ENCODE measurements at places on chromosomes 3 and 15. TPM values are rescaled to one million over a fixed set of nuclear protein-coding genes. Genes with fewer than 3 reads are reported as not detected.
A peak's percentile ranks its signal among the peaks of the same experiment; 100 is the strongest.

RTP1 gene
- 0.27 TPM for total RNA-seq

STRIT1 gene
- not detected for total RNA-seq

CRTAP gene
- total RNA-seq: 23.8 TPM

GRCh38 chr3:175695251-175695650, 836.1 kb downstream of the NAALADL2 start:
- DNase-seq: no peak

GRCh38 chr15:63296195-63296594, 18.8 kb downstream of the APH1B start:
- peak; percentile 22 for DNase-seq

DNA sequence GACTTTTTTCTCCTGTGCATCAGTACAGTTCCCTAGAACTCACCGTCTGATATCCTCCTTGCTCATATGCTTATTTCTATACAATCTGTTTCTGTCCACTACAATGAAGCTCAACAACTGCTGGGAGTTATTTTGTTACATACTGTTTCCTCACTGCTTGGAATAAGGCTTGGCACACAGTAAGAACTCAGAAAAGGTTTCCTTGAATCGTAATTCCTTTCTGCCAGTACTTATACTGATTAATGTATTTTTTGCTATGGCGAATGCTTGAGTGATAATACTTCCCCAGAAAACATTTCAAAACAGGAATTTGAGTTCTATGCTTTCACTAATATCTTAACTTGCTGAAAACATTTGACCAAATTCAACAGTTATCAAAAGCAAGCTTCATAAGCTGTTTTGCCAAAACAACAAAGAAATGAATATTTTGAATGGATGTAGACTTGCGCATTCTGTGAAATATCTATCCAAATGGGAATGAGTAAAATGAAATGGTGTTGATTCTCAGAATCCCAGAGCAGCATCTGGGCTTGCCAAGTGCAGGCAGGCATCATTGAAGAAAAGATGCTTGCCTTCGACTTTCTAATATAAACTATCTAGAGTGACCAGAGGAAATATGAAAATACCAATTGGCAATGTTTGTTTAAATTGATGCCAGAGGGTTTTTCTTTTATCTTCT, 286.3 kb downstream of the RAP2B start:
- no peak for DNase-seq

GRCh38 chr15:27481768-27482167, 510.8 kb downstream of the GABRG3 start:
- no peak for DNase-seq

DNA sequence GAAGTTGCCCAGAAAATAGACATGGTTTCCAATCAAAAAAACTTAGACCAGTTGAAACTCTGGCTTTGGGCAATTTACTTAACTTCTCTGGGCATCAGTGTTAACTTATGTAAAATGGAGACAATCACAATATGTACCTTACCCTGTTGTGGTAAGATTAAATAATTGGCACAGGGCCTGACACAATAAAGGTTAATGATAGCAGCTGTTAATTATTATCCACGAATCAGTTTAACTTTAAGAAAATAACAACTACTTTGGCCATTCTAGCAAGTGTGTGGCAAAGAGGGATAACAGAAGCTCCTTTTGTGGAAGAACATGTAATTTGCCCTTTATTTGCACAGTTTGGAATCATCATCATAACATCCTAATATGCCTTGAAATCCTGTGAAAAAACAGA, 787.6 kb downstream of the FHIT start:
- DNase-seq: no peak

- DNase-seq: no peak
Observed at GRCh38 chr15:67825881-67826716, 790 bp downstream of the SKOR1 start.

Data from cerebellum (tissue), 4 donors.